ENCODE measurements at places on chromosomes 11 and 22.

DNA sequence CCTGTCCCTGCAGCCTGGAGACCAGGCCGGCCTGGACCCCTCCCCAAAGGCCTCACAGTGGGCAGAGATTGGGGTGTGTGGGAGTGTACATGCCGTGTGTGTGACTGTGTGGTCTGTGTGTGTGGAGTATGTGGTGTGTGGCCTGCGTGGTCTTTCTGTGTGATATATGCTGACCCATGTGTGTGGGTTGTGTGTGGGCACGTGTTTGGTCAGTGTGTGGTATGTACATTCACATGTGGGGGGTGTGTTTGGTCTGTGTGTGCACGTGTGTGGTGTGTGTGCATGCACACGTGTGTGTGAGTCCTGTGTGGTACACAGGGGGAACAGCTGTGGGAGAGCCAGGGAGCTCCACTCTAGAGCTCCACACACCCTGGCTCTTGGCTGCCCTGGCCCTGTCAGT lies 1185.1 kb downstream of the BRD1 start:
- DNase-seq = no peak

DNA sequence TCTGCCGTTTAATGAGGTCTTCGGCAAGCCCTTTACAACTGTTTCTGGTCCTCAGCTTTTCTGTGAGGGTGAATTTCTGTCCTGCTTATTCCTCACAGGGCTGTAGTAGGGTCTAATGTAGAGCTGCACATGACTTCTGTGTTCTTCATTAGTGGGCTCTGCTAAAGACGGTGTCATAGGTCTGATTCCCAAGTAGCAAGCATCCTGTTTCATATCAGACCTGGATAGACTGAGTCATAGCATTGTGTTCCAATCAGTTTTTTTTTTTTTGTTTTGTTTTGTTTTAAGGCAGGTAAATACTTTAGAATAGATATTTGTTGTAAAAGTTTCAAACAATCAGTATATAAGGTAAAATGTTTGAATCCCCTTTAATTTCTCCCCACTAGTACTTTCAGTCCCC lies 35.4 kb downstream of the BIRC2 start:
- DNase-seq = no peak

- no peak for DNase-seq
Observed at GRCh38 chr11:110763249-110764011, 51.2 kb upstream of the ARHGAP20 start.

DNA sequence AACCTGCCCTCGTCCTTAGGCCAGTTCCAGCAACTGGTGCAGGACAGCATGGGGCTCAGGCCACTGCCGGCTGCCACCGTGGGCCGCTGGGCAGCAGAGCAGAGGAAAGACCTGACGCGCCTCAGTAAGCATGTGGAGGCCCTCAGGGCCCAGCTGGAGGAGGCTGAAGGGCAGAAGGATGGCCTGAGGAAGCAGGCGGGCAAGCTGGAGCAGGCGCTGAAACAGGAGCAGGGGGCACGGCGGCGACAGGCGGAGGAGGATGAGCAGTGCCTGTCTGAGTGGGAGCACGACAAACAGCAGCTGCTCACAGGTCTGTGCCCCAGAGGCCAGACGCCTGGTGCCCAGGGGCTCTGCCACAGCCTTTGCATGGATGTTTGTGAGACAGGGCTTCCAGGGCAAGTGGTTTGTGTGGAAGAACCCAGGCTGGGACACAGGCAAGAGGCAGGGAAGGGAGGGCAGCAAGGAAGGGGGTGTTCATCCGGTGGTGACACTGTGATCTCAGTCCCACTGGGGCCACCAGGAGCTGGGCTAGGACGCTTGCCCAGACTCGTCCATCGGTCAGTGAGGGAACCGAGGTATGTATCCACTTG lies 13.9 kb downstream of the CCDC157 start:
- no peak for DNase-seq

- peak; percentile 25 for DNase-seq
Observed at GRCh38 chr11:99020352-99021225, at the start of gene CNTN5. Gene CNTN5, plus strand, starts transcription at chr11:99020949.

DNA sequence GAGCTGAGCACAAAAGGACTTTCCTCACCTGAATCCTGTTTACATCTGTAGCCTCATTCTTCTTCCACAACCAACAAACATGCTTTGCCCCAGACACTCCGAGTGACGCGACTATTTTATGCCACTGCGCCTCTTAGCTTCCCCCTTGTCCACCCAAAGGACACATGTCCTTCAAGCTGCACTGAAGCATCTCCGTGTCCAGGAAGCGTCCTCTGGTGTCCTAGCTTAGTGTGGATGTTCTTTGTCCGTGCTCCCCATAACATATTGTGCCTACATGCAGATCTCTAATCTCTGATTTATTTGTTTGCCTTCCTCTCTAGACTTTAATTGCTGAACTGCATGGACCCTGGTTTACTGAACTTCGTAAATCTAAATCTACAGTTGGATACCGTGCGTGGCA lies 20.1 kb upstream of the CECR2 start:
- DNase-seq = no peak

DNA sequence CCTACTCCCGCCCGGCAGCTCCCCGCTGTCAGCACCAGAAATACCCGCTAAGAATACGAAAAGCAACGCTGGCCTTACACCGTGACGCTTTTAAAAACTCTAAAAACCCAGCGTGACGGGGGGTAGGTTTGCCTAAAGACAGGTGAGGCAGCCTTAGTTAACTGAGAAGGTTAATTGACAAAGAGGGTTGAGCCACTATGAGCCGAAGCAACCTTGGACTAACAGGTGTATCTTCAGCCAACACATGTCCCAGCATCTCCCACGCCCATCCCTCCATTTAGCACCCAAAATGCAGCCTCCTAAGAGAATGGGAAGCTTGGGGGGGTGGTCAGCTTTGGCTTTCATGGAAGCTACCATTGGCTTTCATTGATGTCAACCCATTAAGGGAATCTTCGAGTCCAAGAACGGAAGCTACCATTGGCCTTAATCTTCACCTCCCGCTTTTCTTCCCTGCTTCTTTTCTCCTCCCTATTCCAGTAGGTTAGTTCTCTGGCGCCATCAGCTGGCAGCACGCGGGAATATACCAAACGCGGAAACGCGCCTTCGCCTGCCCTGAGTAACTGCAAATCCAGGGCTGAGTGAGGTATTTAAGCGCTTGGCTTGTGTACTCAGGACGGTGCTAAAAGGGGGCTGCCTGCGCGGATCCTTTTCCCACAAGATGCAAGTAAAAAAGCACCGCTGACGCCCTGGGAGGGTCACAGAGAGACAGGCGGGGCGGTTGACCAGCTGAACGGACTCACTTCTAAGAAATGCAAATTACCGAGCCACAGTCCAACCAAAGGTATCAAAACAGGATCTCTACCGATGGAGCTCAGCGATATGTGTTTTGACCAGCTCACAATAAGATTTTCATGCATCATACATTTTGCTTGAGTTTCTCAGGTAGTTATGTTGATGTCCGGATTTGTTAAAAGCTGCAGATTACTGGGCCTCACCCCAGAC lies 38.5 kb upstream of the GLYATL1 start:
- DNase-seq = peak; percentile 60

DNA sequence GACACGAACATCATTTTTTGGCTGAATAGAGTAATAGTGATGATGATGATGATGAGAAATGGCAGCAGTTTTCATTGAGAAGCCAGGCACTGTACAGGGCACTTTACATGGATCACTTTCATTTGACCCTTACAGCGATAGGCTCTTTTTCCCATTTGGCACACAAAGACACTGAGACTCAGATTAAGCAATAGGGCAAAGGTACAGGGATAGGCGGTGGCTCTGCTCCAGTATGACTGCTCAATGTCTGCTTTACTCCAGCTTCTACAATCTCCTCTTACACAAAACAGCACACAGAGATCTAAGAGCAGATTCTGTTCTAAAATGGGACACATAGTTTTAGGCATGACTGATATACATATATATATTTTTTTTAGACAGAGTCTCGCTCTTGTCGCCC lies 40.6 kb downstream of the MPPED2 start:
- DNase-seq = no peak

DNA sequence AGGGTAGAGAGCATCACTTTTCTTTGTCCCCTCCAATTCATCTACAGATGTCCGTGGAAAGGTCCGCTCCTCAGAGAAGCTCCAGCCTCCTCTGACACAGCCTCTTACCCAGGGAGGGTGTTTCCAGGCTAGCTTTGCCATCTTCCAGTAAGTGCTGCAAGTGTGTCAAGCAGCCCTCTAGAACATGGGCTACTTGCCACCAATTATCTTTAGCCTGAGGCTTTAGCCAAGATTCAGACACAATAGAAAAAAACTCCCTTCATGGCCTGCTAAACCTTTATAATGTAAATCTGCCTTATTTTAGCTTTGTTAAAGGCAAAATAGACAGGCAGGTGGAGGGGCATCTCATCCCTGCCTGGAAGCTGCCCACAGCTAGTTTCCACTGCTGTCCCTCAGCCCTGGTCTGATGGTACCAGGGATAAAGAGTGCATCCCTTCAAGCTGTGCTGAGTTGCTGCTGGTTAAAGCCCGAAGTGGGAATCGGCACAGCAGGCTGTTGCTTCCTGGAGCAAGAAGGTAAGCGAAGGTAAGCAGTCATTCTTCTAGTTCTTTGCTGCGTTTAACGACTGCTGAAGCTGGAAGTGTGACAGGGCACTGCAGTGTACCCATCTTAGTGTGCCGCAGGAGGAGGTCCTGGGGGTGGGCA lies 190.1 kb upstream of the E2F8 start:
- no peak for DNase-seq

DNA sequence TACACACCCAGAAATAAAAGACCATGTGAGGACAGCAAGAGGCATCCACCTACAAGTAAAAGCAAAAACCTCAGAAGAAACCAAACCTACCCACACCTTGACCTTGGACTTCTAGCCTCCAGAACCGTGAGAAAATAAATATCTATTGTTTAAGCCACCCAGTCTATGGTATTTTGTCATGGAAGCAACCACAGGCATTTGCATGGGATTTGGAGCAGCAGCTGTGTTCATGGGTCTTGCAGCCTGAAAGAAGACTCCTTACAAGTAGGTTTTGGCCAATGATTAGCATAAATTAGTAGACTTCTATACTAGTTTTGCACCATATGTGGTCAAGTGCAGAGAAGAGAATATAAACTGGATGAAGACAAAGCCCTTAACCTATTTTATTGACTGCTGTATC lies 27.9 kb downstream of the FSHB start:
- no peak for DNase-seq

DNA sequence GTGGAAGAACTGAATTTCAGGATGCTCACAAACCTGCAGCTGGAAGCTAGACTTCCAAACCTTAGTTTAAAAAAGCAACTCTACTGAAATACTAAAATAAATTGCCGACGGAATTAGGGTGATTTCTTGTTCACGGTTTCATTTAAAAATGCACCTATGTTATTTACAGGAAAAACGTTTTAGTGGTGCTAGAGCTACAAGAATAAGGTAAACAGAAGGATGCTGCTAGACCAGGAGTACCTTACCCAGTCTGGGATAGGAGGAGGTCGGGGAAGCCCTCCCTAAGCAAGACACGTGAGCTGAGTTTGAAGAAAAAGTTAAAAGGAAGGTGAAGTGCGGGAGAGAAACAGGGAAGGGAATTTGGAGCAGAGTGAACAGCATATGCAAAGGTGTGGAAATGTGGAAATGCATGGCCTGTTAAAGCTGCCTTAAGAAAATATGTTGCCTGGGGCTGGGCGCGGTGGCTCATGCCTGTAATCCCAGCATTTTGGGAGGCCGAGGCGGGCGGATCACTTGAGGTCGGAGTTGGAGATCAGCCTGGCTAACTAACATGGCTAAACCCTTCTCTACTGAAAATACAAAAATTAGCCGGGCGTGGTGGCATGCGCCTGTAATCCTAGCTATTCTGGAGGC lies 1.4 kb upstream of the FTH1 start:
- DNase-seq = no peak

DNA sequence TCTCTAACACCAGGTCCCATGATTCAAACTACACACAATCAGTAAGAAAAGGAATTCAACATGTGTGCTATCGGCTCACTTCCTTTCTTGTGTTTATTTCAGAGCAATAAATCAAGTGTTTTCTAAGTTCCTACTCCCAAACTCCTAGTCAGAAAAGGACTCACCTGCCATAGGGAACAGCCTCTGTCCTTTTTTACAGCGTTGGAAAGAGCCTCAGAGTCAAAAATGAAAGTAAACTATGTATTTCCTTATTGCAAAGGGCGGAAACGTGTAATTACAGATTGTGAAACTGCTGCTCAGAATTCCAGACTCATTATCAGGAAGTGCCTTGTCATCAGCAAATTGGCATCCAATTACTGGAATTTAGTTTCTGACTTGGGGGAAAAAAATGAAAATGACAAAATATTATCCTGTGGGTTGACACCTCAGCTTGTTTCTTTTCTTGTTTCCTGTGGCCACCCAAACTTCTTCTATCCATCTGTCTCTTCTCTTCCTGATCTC lies at the start of gene CASP4:
Gene CASP4 (minus strand): TSS at position 220 of the 501 bp plus-strand sequence. CDS start 49 bp downstream, at position 171.
- peak; percentile 10 for DNase-seq

DNA sequence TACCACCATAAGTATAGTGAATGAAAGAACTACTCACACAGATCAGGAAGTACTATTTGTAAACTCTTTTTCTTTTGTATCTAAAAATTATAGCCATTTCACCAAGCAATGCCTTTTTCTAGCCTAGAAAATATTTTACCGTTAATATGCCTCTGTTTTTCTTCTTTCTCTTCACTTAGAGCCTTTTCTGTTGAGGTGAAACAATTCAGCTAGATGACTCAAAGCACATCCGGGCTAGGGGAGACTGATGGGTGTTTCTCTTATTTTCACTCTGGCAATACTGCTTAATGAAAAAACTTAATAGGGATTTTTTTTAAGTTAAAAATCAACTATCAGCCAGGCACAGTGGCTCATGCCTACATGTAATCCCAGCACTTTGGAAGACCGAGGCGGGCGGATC lies 93.3 kb downstream of the SGSM3 start:
- DNase-seq = peak; percentile 34

DNA sequence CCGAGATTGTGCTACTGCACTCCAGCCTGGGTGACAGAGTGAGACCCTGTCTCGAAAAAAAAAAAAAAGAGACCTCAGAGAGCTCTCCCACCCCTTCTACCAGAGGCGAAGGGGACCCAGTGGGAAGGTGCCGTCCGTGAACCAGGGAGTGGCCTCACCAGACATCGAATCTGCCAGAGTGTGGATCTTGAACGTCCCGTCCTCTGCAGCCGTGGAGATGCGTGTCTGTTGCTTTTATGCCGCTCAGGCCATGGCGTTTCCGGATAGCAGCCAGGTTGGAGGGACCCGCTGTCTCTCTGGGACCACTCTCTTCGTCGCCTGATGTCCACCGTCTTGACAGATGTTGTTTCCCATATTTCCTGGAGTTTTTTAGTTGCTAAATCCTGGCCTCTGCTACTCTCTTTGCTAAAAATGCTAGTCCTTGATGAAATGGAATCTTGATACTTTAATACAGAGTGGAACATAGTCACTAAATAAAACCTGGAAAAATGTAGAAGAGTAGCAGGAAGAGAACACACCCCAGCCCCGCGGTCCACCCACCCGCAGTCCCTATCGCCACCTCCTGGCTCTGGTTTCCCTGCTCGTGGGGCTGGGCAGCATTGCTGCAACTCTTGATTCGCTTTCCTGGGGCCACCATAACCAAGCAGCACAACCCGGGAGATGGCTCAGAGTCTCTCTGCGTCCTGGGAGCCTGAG lies 12.0 kb upstream of the MUC6 start:
- no peak for DNase-seq

GRCh38 chr11:8213376-8213775 lies 44.6 kb upstream of the RIC3 start:
- DNase-seq = no peak
